ENCODE measurements at places on chromosomes 11 and 22. TPM values are rescaled to one million over a fixed set of nuclear protein-coding genes. Genes with fewer than 3 reads are reported as not detected.

GRCh38 chr11:65766535-65766934 is 14.2 kb downstream of the AP5B1 start:
- DNase-seq: no peak

GRCh38 chr11:92659793-92660192 is 309.7 kb upstream of the MTNR1B start:
- no peak for DNase-seq

DNA sequence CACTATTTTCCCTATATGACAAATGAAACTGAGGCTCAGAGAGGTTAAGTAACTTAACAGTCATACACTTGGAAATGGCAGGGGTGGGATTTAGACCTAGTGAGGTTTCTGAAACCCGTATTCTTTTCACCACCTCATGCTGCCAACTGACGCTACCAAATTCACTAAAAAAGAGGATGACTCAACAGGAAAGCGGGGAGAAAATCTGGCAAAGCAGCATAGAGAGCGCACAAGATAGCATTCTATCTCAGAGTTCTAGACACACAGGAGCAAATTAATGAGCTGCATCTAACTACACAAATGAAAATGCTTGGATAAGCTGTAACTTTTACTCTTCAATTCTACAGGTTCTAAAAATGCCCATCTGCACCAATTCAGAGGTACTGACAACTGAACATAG is 136.4 kb downstream of the RBFOX2 start:
- no peak for DNase-seq

MAJIN gene
- total RNA-seq: 0.14 TPM

DNA sequence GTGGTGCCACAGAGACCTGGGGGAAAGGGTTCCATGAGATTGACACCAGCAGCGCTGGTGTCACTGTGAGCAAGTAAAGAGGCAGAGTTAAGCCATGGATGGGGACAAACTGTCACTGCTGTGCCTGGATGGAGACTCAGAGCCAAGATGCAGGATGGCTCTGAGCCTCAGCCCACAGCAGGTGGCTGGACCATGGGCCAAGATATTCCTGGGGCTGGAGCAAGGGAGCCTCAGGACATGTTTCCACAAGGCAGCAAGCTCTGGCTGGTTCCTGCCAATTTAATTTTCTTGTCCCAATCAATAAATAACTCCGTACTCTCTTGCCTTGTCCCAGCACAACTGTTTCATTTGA is 23.0 kb downstream of the MYO18B start:
- no peak for DNase-seq

CECR2 gene
- 0.26 TPM for total RNA-seq

All from activated naive CD8-positive, alpha-beta T cell treated with anti-CD3 and anti-CD28 coated beads for 36 hours (primary cell).